ENCODE measurements at places on chromosomes 11 and 22. TPM values are rescaled to one million over a fixed set of nuclear protein-coding genes. Genes with fewer than 3 reads are reported as not detected.

DNA sequence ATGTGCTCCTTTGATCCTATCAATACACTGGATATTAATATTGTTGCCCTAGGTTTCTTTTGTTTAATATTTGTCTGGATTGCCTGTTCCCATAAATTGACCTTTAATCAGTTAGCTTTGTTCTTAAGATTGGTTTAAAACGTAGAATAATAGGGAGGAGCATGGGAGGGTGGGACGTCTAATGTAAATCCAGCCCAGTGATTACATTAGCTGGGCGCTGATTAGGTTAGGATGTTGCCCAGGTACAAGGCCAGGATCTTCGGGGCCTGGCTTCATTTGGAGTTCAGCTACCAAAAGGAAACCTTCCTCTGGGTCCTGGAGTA, at the start of gene SRSF8:
TSS of gene SRSF8 (plus strand) at position 204 of the 323 bp plus-strand sequence. CDS start 308 bp downstream, outside the sequence.
- H3K27ac ChIP-seq = peak within 1 kb of the TSS; percentile 99
- peaks cover 6% of the 10 kb centered on the region for H3K4me1 ChIP-seq
- H3K27me3 ChIP-seq = no peaks in the 10 kb centered on the region
- H3K36me3 ChIP-seq = no peaks in the 10 kb centered on the region

GRCh38 chr11:132576706-132577105, 955.6 kb downstream of the OPCML start:
- H3K4me3 ChIP-seq = no peak overlapping the region
- H3K27ac ChIP-seq = peak overlapping the region; percentile 76
- no peaks in the 10 kb centered on the region for H3K36me3 ChIP-seq
- no peaks in the 10 kb centered on the region for H3K4me1 ChIP-seq
- H3K27me3 ChIP-seq = no peaks in the 10 kb centered on the region

The DKK3 gene
- total RNA-seq = 71.3 TPM

The HBB gene
- not detected for total RNA-seq

All from hepatocyte (in vitro differentiated cells).